NCI-H1694 treated with DMSO at 0.1 percent for 48 hours (cell line): ENCODE measurements at places on chromosomes 6 and 20.

- DNase-seq = peak; percentile 12
These were observed 496 bp downstream of the GRM4 start for GRCh38 chr6:34145161-34146020.

- peak; percentile 73 for DNase-seq
These were observed 54.3 kb downstream of the MYLIP start for GRCh38 chr6:16183187-16183664.

DNA sequence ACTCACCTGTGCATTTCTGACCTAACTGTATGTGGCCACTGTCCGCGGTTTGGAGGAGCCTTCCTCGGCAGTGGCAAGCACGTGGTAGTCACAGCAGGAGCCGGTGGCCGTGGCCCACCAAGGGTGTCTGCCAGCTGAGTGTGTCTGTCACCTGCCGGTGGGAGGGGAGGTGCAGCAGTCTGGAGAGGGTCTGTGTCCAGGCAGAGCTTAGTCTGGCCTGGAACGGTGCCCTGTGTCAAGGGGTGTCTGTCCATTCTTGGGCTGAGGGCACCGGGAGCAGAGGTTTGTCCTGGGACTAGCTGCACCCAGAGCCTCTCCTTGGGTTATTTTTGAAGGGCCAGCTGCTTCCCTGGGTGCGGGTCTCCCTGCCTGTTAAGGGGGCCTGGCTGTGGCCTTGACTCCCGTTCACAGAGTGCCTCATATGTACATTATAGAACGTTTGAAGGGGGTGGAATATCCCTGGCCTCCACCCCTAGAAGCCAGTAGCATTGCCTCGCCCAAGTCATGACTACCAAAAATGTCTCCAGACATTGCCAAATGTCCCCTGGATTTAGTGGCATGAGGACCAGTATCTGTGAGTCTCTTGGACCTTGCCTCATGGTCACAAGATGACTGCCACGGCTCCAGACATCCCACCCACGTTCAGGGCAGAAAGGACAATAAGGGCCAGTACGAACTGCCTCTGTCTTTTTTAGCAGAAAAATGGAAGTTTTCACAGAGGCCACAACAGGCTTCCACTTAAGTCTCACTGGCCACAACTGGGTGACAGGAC lies 5.2 kb downstream of the RBM38 start:
- no peak for DNase-seq

DNA sequence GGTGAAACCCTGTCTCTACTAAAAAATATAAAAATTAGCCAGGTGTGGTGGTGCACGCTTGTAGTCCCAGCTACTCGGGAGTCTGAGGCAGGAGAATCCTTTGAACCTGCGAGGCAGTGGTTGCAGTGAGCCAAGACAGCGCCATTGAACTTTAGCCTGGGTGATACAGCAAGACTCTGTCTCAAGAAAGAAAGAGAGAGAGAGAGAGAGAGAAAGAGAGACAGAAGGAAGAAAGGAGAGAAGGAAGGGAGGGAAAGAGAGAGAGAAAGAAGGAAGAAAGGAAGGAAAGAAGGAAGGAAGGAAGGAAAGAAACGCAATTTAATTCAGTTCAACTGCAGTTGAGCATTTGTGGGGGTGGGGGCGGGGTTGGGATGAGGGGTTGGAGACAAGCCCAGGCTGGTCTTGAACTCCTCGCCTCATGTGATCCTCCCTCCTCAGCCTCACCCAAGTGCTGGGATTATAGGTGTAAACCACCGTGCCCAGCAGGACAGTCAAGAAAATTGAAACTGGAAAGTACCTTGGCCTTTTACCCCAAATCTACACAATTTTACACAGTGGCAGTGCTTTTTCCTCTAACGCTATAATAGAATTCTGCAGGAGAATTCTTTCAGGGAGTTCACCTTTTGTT lies 30.5 kb downstream of the TRIM27 start:
- DNase-seq = no peak

- no peak for DNase-seq
These were observed 486.1 kb upstream of the CDH4 start for GRCh38 chr20:60765821-60766403.

DNA sequence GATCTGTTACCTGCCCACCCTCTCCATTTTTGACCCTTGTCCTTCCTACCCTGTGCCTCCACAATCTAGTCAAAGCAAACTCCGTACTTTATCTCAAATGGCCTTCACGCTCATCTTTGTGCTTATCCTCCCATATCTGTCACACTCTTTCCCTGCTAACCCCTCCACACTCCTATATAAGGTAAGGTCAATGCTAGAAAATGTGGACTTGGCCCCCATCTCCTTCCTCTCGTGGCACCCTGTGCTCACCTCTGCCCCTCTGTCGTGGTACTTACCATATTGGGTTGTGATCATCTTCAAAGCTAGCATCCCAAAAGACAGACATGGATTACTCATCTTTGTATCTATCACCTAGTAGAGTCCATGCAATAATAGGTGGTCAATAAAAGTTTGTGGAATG lies 127.6 kb upstream of the FOXQ1 start:
- DNase-seq = no peak

DNA sequence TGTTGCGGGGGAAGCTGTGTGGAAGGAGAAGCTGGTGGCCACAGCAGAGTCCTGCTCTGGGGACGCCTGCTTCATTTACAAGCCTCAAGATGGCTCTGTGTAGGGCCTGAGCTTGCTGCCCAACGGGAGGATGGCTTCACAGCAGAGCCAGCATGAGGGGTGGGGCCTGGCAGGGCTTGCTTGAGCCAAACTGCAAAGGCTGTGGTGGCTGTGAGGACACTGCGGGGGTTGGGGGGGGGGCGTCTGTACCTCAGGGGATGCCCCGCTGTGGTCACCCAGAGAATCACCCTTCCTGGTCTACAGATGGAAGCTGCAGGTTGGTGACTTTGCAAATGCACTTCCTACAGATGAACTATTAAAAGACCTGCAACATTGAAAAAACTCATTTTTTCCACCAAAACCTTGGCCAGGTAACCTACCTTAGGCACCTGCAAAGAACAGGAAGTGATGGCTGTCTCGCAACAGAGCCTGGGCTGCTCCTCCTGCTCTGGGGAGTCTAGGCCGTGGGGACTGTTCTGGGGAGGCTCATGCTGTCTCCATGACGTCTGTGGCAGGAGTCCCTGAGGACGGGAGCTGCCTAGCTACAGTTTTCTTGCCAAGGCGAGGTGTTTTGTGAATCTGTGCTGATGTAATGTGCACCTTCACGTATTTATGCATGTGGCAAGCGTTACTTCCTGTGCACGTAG lies 7.3 kb downstream of the NPBWR2 start:
- DNase-seq = no peak

GRCh38 chr20:39875492-39876110 lies 813.4 kb downstream of the MAFB start:
- no peak for DNase-seq

GRCh38 chr20:22462975-22463914 lies 121.1 kb downstream of the FOXA2 start:
- DNase-seq = no peak

- no peak for DNase-seq
These were observed 872 bp upstream of the RBM39 start for GRCh38 chr20:35742741-35743523.

DNA sequence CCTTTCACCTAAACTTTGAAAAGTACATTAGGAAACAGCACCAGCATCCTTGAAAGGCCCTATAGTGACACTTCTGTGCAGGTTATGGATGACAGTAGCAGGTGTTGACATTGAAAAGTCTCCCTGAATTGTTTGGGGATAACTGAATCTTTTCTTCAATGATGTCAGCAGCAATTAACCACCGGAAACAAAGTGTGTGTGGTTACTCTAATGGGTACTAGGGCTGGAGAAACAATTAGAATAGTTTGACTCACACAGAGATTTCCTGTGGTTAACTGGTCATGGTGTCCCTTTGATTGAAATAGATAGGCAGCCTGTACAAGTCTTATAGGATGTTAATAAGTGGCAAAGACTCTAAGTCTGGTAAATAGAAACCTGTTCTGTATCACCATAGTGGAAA lies 189.1 kb downstream of the TBX18 start:
- no peak for DNase-seq

- no peak for DNase-seq
These were observed 89.6 kb downstream of the AIG1 start for GRCh38 chr6:143150281-143150680.

DNA sequence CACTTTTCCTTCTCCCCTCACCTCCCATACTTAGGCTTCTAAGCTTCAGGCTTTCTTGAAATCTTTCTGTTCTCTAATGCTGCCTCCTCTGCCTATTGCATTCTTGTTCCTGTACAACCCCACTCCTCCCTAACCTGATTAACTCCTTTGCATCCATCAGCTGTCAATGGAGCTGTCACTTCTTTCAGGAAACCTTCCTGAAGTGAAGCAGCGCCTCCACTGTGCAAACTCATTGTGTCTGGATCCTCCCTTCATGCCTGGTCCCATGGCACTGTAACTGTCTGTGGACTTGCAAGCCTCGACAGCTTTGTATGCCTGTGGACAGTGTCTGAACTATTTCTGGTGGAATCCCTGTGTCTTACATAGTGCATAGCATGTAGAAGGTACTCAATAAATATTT lies 185.0 kb downstream of the HS3ST5 start:
- no peak for DNase-seq

DNA sequence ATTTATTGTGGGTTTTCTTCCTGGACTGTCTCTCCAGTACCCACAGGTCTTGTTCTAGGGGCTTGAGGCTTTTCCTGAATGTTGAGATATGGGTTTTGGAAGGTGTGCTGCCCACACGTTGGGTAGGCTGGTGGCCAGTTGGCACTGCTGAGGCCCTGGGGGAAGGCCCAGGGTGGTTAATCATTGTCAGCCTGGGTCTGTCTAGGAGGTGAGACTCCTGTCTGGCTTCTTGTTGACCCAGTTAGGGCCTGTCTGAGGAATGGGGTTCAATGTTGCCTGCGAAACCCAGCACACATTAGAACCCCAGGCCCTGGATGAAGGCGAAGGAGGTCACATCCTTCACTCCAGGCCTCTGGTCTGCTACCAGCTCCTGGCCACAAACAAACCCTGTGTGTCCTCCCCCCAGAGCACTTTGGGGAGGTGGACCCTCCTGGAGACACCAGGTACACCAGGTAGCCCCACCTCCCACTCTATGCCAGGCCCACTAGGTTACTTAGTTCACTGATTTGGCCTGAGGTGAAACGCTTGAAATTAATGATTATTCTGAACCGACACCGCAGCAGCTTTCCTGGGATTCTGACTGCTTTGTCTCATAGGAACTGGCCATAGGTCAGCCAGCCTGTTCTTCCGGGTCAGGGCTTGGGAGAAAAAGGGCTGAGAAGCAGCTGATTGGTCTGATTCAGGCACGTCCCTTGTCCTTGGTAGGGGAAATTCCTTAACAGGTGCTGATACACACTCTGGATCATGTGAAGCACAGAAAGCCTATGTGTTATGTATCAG lies 15.2 kb downstream of the DNMT3B start:
- DNase-seq = no peak

DNA sequence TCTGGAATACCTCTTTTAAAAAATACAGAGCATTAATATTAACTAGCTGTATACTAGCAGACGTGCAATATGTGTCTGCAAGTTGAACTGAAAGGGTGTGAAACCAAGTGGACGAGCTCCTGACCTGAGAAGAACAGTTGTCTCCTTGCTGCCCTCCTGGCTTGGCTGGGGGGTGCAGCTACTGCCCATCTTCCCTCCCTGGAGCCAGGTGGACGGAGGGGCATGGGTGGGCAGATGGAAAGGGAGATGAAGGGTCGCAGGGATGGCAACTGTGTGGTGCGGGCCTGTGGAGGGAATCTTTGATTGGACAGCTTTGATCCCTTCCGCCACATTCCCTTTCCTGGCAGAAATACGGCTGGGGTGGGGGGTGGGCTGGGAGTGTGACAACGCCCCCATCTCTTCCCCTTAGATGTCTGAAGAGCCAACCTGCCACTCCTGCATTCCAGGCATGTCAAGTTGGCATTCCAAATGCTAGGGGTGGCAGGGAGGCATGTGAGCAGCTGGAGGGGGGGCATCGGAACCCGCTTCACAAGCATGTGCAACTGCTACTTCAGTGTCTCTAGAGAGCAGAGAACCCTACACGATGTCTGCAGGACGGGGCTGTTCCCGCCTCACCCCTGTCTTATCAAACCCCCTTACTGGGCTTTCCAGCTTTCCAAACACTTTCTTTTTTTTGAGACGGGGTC lies 37.3 kb downstream of the SRSF3 start:
- DNase-seq = no peak

DNA sequence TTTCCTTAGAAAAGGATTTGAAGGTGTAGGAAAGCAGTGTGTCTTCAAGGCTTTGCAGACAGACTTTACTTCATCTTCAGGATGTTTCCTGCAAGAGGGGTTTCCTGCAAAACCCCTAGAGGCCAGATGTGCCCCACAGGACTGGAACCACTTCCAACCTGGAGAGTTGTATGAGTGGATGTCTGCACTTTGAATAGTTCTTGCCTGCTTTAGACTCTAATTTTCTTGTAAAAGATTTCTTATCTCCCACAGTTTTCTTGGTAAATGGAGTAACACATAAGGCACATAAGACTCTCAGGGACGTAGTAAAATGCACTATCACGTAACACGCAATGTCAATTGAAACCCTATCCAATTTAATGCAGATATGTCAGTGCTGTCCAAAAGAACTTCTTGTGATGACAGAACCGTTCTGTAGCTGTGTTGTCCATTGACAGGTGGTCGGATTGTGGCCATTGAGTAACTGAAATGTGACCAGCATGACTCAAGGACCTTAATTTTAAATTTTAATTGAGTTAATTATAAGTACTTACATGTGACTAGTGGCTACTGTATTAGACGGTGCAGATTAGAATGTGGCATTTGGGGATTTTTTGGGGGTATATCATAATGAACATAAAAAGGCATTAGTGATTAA lies 118.7 kb downstream of the JARID2 start:
- no peak for DNase-seq

GRCh38 chr20:61874421-61875068 lies 191.1 kb downstream of the TAF4 start:
- DNase-seq = no peak

- DNase-seq = no peak
These were observed 620.4 kb upstream of the MANEA start for GRCh38 chr6:94956910-94957309.

GRCh38 chr6:13769034-13769654 lies 45.2 kb downstream of the MCUR1 start:
- no peak for DNase-seq

GRCh38 chr20:19519466-19519865 lies 238.6 kb upstream of the RIN2 start:
- no peak for DNase-seq

DNA sequence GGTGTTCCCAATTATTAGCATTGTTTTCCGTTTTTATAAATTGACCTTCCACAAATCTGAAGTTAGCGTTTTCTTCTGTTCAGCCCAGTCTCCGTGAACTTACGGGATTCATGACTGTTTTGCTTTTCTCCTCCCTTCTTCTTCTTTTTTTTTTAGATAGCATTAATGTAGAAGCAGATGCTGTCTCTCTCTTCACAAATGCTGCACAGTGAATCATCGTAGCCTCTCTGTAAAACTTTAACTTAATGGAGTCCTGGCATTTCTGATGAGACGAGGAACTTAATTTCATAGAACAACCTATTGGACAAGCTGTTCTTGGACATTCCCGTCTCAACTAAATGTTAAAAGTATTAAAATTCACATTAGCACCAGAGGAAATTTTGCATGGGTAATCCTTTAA lies 138.0 kb upstream of the EEF1E1 start:
- no peak for DNase-seq

GRCh38 chr6:122809001-122809400 lies 19.9 kb downstream of the SMPDL3A start:
- DNase-seq = no peak
